CD4-positive, alpha-beta T cell treated with Interferon alpha-2 for 1 hour (primary cell): ENCODE measurements at places on chromosomes 12 and 14.

GRCh38 chr12:38607295-38607694 lies 290.7 kb downstream of the ALG10B start:
- DNase-seq: no peak

DNA sequence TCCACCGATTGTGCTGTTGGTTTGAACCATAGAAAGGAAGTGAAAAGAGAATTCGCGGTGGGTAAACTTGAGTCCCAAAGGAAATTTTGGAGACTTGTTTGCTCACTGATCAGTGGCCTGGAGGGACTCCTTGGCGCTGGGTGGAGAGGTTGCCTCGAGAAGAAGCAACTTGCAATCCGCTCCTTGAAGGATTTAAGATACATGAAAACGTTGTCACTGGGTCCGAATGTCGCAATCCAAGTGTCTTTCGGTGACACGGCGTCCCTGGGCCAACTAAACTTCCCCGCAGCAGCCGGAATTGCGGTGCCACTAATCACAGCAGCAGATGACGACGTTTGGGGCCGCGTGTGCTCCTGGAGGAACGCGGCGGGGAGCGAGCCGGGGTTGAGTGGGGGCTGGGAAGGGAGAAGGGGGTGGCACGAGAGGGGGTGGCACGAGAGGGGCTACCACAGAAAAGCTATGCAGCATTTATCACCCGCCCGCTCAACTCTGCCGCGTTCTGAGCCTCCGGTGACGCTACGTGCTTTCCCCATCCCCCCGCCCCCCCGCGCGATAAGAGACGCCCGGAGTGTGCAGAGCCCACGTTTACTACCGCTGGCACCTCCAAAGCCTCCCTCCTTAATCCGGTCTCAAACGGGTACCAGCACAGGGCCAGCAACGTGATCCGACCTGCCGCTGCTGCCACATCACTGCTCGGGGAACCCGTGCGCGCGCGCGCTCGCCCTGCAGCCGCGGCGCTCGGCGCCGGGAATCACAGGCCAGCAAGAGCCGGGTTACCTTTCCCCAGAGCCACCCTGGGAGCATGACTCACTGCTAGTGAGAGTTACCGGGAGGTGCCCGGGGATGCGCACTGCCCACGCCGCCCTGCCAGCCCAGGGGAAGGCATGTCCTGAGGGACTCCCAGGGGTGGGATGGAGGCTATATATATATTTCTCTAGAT lies 833 bp upstream of the BHLHE41 start:
- peak; percentile 38 for DNase-seq

GRCh38 chr14:65042731-65043372 lies 56.2 kb downstream of the FNTB start:
- DNase-seq: peak; percentile 11

- no peak for DNase-seq
These were observed 178.8 kb downstream of the ETNK1 start for GRCh38 chr12:22803725-22804124.

- no peak for DNase-seq
These were observed 474.8 kb downstream of the TMTC2 start for GRCh38 chr12:83161456-83161855.

- no peak for DNase-seq
These were observed 37.3 kb downstream of the AKAP6 start for GRCh38 chr14:32366256-32366879.

GRCh38 chr12:79673354-79673753 lies 17.4 kb downstream of the PAWR start:
- DNase-seq: no peak

DNA sequence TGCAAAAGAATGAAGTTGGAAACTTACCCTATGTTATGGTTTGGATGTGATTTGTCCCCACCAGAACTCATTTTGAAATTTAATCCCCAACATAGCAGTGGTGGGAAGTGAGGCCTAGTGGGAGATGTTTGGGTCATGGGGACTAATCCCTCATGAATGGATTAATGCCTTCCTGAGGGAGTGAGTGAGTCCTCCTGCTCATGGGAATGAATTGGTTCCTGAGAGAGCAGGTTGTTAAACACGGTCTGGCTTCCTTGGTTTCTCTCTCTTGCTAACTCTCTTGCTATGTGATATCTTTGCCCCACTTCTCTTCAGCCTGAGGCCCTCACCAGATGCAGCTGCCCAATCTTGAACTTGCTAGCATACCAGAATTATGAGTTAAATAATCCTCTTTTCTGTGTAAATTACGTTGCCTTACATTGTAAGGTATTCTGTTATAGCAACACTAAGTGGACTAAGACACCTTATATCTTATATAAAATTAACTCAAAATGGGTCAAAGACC lies 22.2 kb upstream of the CCDC91 start:
- DNase-seq: no peak

DNA sequence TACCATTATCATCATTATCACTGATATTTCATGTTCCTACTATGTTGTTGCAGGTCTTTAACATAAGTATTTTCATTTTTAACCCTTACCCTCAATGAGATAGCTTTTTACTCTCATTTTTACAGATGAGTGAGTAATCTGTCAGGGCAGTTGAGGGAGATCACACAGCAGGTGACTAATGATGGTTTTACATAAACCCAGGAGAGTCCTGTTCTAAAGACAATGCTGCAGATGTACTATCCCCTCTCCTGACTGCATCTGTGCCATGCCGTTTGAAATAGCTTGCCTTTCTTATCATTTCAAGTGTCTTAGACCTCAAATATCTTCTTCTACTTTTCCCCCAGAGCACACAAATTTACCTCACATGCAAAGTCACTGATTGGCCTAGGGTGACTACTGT lies 1552.1 kb upstream of the SEL1L start:
- no peak for DNase-seq
